ENCODE measurements at places on chromosomes 3 and 15. TPM values are rescaled to one million over a fixed set of nuclear protein-coding genes. Genes with fewer than 3 reads are reported as not detected.

GRCh38 chr15:88900309-88900981 is 5.1 kb upstream of the HAPLN3 start:
- no peak overlapping the region for H3K4me3 ChIP-seq
- H3K4me1 ChIP-seq, result peaks cover 64% of the 10 kb centered on the region
- peaks cover 39% of the 10 kb centered on the region for H3K36me3 ChIP-seq
- peaks cover 22% of the 10 kb centered on the region for H3K27me3 ChIP-seq
- peak; percentile 59 for DNase-seq
- peak overlapping the region; percentile 55 for H3K27ac ChIP-seq

GRCh38 chr3:170490828-170491560 is 72.3 kb downstream of the CLDN11 start:
- no peak for DNase-seq
- H3K4me3 ChIP-seq, result no peak overlapping the region
- H3K36me3 ChIP-seq, result no peaks in the 10 kb centered on the region
- H3K27ac ChIP-seq, result no peak overlapping the region
- peaks cover 23% of the 10 kb centered on the region for H3K4me1 ChIP-seq

- peaks cover 12% of the 10 kb centered on the region for H3K36me3 ChIP-seq
- no peaks in the 10 kb centered on the region for H3K4me1 ChIP-seq
- no peak overlapping the region for H3K27ac ChIP-seq
- H3K27me3 ChIP-seq, result no peaks in the 10 kb centered on the region
- no peak overlapping the region for H3K4me3 ChIP-seq
- DNase-seq, result no peak
These were observed 30.0 kb downstream of the ZDHHC23 start for GRCh38 chr3:113977822-113978221.

- H3K4me1 ChIP-seq, result peaks cover 77% of the 10 kb centered on the region
- peak; percentile 93 for DNase-seq
- peak overlapping the region; percentile 63 for H3K27ac ChIP-seq
- H3K4me3 ChIP-seq, result no peak overlapping the region
- no peaks in the 10 kb centered on the region for H3K27me3 ChIP-seq
- H3K36me3 ChIP-seq, result no peaks in the 10 kb centered on the region
These were observed 6.4 kb downstream of the STRA6 start for GRCh38 chr15:74196175-74196574.

- no peaks in the 10 kb centered on the region for H3K36me3 ChIP-seq
- peak; percentile 83 for DNase-seq
- H3K4me3 ChIP-seq, result no peak overlapping the region
- H3K27me3 ChIP-seq, result no peaks in the 10 kb centered on the region
These were observed 6.5 kb downstream of the PDCD10 start for GRCh38 chr3:167728176-167728575.

DNA sequence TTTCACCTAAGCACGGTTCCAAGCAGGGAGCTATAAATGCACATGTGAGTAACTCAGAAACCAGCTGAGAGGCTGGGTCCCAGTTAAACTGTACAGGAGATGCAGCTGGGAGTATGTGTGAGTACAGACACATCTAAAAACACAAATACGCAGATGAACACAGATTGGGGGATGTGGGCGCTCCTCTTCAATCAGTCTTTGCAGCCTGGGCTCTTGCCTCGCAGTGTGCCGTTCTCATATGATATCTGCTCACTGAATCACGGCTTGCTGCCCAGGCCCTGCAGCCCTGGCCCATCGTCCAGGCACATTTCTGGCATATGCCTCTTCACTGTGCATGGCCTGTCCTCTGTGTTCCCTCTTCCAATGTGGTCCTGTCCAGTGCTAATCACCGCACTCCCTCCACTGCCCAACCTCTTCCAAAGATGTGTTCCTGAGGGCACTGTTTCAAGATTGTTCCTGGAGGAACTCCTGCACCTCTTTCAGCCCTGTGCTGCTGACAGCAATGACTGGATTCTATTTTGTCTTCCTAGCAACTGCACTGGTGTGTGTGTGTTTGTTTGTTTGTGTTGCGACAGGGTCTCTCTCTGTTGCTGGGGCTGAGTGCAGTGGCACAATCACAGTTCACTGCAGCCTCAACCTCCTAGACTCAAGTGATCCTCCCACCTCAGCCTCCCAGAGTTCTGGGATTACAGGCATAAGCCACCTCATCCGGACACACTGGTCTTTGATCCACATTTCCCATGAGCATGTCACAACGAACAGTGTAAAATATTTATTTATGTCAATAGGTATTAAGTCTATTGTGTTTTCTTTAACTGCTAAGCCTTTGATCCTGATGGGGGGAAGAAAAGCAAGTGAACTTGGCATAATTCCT is 17.0 kb downstream of the CA12 start:
- H3K36me3 ChIP-seq, result 0 out of 2 replicates have a peak, but pooled peaks cover under 1% of the 10 kb centered on the region
- H3K4me1 ChIP-seq, result peaks cover 34% of the 10 kb centered on the region
- H3K27me3 ChIP-seq, result peaks cover 17% of the 10 kb centered on the region
- H3K27ac ChIP-seq, result peak overlapping the region; percentile 11
- no peak for DNase-seq

LRTM1 gene
- total RNA-seq, result not detected

CDC25A gene
- total RNA-seq, result 9.3 TPM

- no peaks in the 10 kb centered on the region for H3K4me1 ChIP-seq
- H3K4me3 ChIP-seq, result no peak overlapping the region
- H3K36me3 ChIP-seq, result no peaks in the 10 kb centered on the region
- H3K27ac ChIP-seq, result no peak overlapping the region
These were observed 31.9 kb upstream of the IGF1R start for GRCh38 chr15:98616397-98616796.

GRCh38 chr3:10017636-10018292 is 8.5 kb upstream of the FANCD2 start:
- H3K36me3 ChIP-seq, result peaks cover 30% of the 10 kb centered on the region
- peak overlapping the region; percentile 78 for H3K27ac ChIP-seq
- H3K4me3 ChIP-seq, result 0 out of 2 replicates have a peak overlapping the region, but pooled peaks have one; percentile 42
- DNase-seq, result peak; percentile 91

DNA sequence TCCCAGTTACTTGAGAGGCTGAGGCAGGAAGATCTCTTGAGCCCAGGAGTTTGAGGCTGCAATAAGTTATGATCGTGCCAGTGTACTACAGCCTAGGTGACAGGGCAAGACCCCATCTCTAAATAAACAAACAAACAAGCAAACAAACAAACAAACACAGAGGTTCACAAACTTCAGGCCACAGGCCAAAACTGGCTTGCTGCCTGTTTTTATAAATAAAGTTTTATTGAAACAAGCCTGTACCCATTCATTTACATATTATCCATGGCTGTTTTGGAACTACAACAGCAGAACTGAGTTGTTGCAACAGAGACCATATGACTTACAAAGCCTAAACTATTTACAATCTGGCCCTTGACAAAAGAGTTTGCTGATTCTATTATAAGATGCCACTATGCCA is 6.5 kb downstream of the DYNC1LI1 start:
- DNase-seq, result no peak
- H3K4me3 ChIP-seq, result no peak overlapping the region
- H3K36me3 ChIP-seq, result peaks cover 24% of the 10 kb centered on the region

PLA2G4D gene
- total RNA-seq, result not detected

GRCh38 chr3:82354228-82354627 is 592.8 kb upstream of the GBE1 start:
- DNase-seq, result no peak
- H3K4me3 ChIP-seq, result no peak overlapping the region
- no peaks in the 10 kb centered on the region for H3K36me3 ChIP-seq
- no peak overlapping the region for H3K27ac ChIP-seq
- no peaks in the 10 kb centered on the region for H3K4me1 ChIP-seq

ROPN1 gene
- total RNA-seq, result not detected

DNA sequence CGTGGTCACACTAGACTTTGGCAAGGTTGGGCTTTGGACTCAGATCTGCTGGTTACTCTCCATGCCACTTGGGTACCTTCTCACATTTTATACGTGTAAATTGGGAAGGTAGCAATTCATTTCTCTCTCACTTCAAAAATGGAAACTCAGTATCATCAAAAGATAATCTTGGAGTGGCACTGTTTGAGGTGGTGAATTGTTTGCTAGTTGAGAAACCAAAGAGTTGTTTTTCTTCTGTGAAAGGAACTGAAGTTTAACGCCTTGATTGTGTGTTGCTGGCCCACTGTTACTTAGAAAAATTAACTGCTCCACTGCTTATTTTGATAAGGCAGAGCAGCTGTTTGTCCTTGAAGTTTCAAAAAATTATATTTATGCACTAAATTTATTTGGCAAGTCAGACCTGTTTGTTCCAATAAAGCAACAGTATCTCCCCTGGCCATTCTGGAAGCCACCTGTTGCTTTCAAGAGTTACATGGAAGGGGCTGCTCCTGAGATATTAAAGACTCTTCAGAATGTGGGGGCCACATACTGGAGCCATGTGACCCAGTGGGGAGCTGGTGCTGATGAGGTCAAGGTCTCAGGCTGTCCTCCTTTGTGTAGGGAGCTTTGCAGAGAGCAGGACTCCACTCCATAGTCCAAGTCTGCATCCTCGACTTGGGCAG is 16.2 kb downstream of the PLCL2 start:
- H3K27ac ChIP-seq, result no peak overlapping the region
- no peaks in the 10 kb centered on the region for H3K27me3 ChIP-seq
- H3K36me3 ChIP-seq, result peaks cover 5% of the 10 kb centered on the region
- H3K4me3 ChIP-seq, result no peak overlapping the region
- peaks cover 33% of the 10 kb centered on the region for H3K4me1 ChIP-seq

DNA sequence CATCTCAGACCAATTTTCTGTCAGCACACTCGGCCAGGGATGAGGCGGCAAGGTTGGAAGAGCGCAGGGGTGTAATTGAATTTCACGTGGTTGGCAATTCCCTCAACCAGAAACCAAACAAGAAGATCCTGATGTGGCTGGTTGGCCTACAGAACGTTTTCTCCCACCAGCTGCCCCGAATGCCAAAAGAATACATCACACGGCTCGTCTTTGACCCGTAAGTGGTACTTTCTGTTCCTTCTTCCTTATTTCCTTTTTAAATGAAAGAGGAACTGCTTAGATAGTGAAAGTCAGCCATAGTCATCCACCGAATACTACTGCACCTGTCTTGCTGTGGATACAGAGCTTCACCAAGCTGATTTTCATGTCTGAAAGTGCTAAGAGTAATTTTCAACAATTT is 60.1 kb downstream of the SGO1 start:
- no peak overlapping the region for H3K4me3 ChIP-seq
- no peak overlapping the region for H3K27ac ChIP-seq
- no peaks in the 10 kb centered on the region for H3K27me3 ChIP-seq

BCHE gene
- total RNA-seq, result not detected

- no peaks in the 10 kb centered on the region for H3K36me3 ChIP-seq
- DNase-seq, result no peak
- H3K4me1 ChIP-seq, result no peaks in the 10 kb centered on the region
- H3K27ac ChIP-seq, result no peak overlapping the region
- H3K27me3 ChIP-seq, result no peaks in the 10 kb centered on the region
- H3K4me3 ChIP-seq, result no peak overlapping the region
These were observed 1.3 kb upstream of the TP63 start for GRCh38 chr3:189629803-189630455.

KBTBD13 gene
- total RNA-seq, result not detected

- H3K36me3 ChIP-seq, result no peaks in the 10 kb centered on the region
- H3K27ac ChIP-seq, result no peak overlapping the region
- peaks cover 5% of the 10 kb centered on the region for H3K27me3 ChIP-seq
- H3K4me3 ChIP-seq, result no peak overlapping the region
- no peak for DNase-seq
These were observed 43.1 kb downstream of the FAM3D start for GRCh38 chr3:58623478-58623877.

DNA sequence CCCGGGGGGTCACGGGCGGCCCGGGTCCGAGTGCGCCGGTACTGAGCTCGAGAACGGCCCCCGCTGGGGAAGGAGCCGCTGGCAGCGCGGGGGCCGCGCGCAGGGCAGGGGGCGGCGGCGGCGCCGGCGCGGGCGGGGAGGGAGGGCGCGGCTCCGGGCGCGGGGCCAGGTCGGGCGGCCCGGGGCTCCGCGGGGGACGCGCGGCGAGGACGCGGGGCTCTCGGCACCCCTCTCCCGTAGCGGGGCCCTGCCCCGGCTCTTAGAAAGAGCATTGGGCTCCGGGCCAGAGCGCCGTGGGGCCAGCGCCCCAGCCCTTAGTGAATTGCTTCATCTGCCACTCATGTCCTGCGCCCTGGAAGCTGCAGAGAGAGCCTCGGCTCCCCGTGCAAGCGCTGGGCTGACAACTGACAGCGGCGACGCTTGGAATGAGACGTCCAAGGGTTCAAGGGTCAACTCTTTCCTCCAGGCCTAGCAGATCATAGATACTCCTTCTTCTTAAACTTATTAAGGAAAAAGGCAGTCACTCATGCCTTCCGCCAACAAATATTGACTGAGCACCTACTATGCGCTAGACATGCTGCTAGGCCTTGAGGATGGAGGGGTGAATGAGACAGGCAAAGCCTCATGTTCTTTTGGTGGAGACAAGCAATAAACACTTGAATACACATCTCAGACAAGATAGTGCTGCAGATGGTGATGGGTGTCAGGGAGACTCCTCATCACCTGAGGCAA is 140.8 kb downstream of the SMAD6 start:
- peak overlapping the region; percentile 89 for H3K27ac ChIP-seq
- peaks cover 59% of the 10 kb centered on the region for H3K4me1 ChIP-seq
- H3K4me3 ChIP-seq, result peak overlapping the region; percentile 89

DNA sequence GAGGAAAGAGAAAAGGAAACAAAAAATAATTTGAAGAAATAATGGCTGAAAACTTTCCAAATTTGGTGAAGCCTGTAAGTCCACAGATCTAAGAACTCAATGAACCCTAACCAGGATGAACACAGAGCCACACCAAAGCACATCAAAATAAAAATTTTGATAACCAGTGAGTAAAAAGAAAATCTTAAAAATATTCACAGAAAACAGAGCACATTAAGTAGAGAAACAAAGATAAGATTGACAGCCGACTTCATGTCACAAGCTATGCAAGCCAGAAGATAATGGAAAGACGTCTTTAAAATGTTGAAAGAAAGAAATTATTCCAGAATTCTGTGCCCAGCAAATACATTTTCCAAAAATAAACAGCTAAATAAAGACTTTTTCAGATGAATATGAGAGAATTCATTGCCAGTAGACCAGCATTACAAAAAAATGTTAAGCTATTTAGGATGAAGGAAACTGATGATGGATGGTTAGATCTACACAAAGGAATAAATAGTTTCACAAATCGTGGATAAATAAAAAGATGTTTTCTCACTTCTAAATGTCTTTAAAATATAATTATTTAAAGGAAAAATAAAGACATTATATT is 140.2 kb upstream of the SKOR1 start:
- H3K4me3 ChIP-seq, result no peak overlapping the region
- no peaks in the 10 kb centered on the region for H3K4me1 ChIP-seq
- H3K27ac ChIP-seq, result no peak overlapping the region
- DNase-seq, result peak; percentile 31

DNA sequence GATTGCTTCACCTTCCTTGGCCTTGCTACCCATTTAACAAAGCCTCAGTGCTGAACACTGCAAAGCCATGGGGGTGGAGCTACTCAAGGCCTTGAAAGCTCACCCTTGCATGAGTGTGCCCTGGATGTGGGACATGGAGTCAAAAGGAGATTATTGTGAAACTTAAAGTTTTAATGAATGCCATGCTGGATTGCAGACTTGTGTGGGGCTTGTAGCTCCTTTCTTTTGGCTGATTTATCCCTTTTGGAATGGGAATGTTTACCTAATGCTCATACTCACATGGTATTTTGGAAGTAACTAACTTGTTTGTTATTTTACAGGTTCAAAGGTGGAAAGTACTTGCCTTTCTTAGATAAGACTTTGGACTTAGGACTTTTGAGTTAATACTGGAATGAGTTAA is 538.5 kb upstream of the NECTIN3 start:
- peaks cover 15% of the 10 kb centered on the region for H3K36me3 ChIP-seq
- peak; percentile 30 for DNase-seq
- no peak overlapping the region for H3K4me3 ChIP-seq
- no peak overlapping the region for H3K27ac ChIP-seq
- peaks cover 2% of the 10 kb centered on the region for H3K27me3 ChIP-seq

CHRFAM7A gene
- not detected for total RNA-seq

PPARG gene
- total RNA-seq, result 3.7 TPM

ACAN gene
- 0.02 TPM for total RNA-seq

ABHD10 gene
- 39.6 TPM for total RNA-seq
